ENCODE measurements at places on chromosomes 6 and 20.
A peak's percentile ranks its signal among the peaks of the same experiment; 100 is the strongest.

DNA sequence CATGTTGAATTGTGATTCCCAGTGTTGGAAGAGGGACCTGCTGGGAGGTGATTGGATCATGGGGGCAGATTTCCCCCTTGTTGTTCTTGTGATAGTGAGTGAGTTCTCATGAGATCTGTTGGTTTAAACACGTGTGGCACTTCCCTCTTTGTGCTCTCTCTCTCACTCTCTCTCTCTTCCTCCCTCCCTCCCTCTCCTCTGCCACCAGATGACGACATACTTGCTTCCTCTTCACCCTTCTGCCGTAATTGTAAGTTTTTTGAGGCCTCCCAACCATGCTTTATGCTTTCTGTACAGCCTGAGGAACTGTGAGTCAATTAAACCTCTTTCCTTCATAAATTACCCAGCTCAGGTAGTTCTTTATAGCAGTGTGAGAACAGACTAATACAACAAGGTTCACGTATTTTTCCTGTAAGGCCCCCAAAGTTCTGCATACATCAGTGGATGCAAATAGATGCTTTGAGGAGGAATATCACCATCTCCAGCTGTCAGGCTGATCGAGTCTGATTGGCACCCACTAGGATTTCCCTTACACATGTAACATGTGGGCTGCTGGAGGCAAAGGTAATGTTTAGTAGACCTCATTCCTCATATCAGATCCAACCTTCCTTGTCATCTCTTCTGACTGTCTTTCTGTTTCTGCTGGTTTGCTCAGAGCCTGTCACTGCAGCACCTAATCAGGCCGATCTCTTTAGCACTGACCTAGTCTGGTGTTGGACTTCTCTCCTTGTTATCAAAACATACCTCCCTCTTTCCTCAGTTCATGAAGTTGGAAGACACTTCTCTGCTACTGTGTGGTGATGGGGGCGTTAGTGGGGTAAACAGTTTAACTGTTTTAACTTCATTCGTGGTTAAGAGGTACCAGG, 54.3 kb upstream of the BACH2 start:
- DNase-seq, result no peak

DNA sequence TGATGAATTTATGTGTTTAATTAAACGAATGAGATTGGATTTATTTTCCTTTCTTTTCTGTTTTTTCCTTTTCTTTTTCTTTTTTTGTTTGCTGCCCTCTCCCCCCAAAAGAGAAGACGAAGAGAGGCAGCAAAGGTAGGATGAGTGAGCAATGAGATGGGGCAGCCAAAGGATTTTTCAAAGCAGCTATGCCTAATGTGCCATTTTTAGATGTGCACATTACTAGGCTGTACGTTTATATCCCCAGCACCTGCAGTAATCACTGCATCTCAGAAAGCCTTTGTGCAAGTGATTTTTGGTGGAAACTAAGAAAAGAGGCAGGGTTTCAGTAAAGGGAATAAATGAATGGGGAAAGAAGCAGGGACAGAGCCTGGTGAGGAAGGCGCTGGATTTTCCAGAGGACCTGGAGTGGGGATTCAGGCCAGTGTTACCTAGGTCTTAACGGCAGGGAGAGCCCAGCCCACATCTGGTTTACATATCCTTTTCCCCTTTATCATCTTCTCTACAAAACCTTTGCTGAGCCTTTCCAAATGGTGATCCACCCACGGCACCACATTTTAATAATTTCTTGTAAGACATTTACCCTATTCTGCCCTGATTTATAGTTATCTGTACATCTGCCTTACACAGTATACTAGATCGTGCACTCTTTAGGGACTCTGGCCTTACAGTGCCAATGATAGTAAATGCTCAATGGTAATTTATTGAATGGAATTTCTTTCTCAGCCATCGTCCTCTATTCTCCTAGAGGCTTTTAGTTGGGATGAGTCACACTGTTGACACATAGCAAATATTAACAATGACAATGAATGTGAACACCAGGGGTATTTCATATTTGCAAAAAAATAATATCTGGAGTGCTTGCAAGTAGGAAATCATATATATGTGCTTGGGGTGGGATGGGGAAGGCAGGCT, 38.3 kb upstream of the ATXN1 start:
- no peak for DNase-seq

DNA sequence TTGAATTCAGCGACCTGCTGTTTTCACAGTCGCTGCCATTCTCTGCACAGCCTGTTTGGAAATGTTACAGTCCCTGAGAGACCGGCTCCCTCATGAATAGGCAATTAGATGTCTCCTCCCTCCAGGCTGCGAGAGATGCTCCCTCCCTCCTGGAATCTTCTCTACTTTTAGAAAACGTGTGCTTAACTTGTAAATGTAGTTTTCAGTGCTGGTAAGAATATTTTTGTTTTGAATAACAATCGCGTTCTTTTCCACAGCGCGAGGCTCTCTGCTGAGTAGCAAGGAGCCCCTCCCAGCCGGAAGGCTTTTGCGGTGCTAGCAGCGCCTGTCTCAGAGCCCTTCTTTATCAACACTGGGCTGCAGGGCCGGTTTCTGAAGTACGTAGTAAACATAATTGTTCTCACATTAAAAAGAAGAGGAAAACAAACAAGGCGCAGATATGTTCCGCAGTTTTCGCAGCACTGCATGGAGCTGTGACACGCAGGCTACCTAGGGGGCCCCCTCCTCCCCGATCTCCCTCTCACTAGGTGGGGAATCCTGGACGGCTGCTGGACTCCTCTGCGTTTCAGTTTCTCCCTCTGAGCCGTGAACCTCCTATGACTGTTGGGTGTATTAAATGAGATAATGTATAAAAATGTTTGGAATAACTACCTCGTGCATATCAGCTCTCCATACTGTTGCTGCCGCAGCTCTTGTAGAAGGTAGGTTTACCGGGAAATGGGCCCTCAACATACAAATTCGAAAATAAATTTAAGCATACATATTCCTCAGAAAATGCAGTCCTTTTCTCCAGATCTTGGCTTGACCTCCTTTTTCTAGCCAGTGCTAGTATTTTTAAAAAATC, 79.0 kb upstream of the SPACA1 start:
- DNase-seq, result peak; percentile 14

DNA sequence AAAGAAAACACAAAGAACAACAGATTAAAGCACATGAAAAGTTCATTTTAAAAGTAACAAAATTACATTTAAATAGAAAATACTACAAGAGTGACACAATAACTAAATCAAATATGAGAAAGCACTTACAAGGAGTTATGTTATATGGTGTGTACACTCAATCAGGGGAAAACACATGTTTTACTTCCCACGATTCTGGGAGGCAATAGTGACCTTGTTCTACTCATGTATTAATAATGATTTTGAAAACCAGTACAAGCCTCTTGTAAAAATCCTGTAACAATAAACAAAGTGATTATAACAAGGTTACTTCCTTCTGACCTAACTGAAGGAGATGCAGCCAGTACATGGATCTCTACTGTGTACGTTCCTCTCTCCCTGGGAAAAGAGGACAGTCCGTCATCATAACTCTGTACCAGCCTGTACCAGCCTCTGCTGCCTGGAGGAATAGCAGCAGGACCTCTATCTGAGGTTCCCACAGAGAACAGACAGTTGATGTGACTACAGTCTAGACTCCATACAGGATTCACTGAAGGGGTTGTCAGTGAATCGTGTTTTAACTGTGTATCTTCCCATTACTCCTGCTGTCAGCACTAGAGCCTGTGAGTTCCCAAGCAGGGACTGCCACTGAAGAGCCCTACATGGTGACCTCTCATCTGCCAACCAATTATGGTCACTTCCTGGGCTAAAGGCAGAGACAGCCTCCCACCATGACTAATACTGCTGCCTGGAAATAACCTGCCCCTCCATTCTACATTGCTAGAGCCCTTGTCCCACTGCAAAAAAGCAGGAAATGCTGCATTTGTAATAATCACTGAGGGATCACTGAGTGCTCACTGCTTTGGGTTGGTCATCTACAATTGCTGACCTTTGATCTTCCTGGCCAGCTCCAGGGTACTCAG, 149.7 kb downstream of the KIF16B start:
- DNase-seq, result no peak

DNA sequence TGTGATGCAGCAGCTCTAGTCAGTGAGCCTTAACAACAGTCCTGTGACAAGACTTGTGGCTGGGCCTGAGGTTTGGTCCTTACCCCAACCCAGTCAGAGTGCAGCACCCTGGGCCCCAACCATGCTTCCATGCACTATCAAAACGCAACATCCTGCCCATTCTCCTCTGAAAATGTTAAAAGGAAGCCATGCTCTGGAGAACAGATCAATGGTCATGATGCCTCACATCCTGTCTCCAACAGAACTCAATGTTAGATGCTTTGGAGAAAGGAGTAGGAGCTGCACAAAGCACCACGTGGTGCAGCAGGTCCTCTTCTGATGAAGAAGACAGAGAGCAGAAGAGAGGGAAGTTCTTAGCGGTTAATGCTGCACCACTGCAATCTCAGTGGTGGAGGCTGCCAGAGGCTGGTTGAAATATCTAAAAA, 41.9 kb downstream of the TRAM2 start:
- DNase-seq, result no peak

DNA sequence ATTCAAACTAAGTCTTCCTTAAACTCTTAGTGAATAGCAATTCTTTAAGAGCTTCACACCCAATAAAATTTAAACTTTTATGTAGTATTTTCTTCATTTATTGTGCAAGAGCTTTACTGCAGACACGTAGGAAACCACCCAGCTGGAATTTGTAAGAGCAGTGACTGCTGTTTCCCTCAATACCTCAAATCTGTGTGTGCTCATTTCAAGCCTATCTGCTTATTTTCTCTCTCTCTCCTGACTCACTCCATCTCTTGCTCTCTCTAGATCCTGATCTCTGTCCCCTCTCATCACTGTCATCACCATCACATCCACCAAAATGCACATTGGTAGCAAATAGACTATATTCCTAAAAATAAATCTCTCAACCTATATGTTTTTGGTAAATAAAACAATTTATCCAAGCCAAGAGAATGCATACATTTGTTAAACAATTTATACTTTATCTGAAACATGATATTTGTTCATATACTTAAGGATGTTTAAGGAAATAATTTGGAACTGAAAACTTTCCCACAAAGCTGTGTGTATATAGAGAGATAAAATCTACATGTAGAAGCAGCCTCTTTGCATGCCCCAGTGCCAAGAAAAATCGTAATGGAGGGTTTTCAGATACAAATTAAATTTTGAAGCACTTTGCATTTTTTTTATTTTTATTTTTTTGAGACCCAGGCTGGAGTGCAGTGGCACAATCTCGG, 273.0 kb downstream of the TFAP2A start:
- no peak for DNase-seq

DNA sequence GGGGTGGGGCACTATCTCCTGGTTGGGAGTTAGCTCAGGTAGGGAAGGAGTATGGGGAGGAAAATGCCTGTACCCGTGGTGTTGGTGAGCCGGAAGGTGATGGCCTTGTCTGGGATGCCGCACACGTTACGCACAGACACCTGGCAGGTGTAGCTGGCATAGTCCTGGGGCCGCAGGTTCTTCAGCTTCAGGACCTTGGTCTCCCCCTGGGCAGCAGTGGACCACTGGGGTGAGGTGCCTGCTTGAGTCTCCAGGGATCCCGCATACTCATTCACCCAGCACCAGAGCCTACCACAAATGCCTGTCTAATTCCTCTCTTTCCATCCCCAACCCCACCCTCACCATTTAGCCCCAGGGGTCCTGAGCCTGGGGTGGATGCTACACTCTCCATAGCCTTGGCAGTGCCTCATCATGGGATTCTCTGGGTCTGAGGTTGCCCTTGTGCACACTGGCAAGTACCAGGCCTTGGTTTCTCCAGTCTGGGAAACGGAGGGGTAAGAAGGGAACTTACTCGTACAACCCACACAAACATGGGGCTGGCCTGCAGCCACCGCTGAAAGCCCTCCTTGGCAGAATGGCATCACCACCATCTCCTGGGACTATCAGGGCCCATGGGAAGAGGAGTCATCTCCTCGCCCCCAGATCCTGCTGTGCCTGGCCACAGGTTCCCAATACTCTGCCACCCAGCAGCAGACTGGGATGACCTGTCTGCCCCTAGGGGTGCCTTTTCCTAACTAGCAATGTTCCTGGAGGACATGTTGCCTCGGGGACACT, 42.8 kb downstream of the MDGA1 start:
- no peak for DNase-seq

DNA sequence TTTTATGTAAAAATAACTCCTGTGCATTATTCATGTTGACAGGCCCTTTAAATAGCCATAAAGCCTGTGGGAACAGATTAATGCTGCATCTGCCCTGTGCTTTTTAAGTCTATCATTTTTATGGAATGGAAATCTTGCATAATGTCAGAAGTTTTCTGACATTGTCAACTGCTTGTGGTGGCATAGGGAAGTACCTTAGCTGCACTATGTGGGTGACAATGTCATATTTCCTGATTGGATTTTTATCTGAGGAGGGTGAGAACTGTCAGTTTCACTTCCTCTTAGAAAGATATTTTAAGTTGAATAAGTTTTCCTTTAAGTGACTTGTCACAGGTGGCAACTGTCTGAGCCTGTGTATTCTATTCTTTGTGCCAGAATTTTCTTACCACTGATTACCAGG, 267.9 kb downstream of the PLCB1 start:
- DNase-seq, result no peak

GRCh38 chr6:47710295-47710694, 11.9 kb downstream of the ADGRF4 start:
- DNase-seq, result no peak

- no peak for DNase-seq
Observed at GRCh38 chr20:54822386-54822785, 347.0 kb downstream of the DOK5 start.

GRCh38 chr20:910870-911770, 5.0 kb downstream of the ANGPT4 start:
- DNase-seq, result no peak

GRCh38 chr6:162580619-162581018, 146.9 kb downstream of the PRKN start:
- DNase-seq, result no peak

- peak; percentile 6 for DNase-seq
Observed at GRCh38 chr6:110738899-110739365, 76.3 kb downstream of the CDK19 start.

DNA sequence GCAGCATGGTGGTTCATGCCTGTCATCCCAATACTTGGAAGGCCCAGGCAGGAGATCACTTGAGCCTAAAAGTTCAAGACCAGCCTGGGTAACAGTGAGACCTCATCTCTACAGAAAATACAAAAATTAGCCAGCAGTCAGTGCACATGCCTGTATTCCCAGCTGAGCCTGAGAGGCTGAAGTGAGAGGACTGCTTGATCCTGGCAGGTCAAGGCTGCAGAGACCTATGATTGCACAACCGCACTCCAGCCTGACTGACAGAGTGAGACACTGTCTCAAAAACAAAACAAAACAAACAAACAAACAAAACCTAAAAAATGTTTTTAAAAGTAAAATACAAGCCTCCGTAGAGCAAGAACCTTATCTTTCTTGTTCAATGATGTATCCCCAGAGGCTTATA, 6.0 kb downstream of the CEP85L start:
- no peak for DNase-seq

GRCh38 chr6:92297101-92297500, 1122.3 kb downstream of the EPHA7 start:
- no peak for DNase-seq

Measured in right lung (tissue), 10 donors.